SHP77 (cell line): ENCODE measurements at places on chromosomes 2 and 18.
A peak's percentile ranks its signal among the peaks of the same experiment; 100 is the strongest.

- no peak for DNase-seq
These were observed 85.9 kb upstream of the SP3 start for GRCh38 chr2:174051068-174051467.

DNA sequence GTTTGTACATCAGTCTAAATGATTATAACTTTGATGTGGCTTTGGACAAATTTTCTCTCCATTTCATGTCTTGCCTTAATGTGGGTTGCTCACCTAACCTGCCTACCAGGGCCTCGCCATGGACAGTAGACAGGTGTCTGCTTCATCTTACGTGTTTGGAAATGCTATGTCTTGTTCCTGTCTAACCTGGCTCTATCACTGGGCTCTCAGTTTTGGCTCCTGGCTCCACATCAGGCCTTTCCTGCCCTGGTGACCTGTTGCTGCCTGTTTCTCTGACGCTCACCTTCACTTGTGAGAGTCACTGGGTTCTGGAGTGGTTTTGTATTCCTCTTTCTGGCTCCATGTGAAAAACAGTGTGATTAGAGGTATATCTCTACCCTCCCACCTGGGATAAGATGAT lies 65.9 kb downstream of the PHLPP1 start:
- no peak for DNase-seq

DNA sequence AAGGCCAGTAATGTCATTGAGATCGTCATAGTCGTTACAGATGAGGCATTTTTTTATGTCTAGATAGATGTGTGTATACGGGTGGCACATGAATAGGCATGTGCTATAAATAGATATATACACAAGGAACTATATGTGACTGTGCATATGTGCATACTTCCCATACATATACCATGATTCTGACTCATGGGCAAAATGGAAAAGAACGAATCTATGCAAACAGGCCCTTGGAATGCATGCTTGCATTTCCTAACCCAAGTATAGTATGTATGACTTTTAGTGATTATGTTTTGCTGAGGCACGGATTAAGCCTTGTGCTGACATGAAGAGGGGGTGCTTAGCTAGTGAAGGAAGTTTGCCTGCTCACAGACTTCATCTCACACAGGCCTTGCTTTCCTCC lies 111.7 kb downstream of the BCL11A start:
- DNase-seq, result no peak

- peak; percentile 8 for DNase-seq
These were observed 203.3 kb downstream of the TCF4 start for GRCh38 chr18:55384551-55385275.

DNA sequence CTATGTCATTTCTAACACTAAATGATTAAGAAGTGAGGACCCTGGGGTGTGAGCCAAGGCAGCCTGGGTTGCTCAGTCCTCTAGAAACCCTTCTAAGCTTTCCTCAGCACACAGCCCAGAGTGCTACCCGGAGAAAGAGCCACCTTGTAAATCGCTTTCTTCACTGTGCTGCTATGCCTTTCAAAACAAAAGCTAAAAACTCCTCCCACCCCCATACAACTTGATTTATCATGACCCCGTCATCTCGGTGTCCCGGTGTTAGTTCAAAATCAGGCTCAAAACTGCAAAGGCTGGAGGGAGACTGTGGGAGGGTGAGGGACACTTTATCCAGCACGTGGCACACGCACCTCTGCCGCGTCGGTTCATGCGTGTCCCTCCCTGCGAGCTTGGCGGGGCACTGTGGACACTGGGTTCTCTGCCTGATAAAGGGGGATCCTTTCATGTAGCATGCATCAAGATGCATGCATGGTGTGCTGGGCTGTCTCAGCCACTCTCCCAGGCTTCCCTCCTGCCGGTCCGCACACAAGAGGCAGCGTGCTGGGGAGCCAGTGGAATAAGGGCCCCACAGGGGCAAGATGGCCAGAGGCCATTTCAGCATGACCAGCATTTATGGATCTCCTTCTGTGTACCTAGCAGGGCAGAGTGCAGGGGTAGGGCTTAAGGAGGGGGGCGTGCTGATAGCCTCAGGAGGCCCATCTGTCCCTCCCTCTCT lies 170.4 kb downstream of the SMAD7 start:
- no peak for DNase-seq

DNA sequence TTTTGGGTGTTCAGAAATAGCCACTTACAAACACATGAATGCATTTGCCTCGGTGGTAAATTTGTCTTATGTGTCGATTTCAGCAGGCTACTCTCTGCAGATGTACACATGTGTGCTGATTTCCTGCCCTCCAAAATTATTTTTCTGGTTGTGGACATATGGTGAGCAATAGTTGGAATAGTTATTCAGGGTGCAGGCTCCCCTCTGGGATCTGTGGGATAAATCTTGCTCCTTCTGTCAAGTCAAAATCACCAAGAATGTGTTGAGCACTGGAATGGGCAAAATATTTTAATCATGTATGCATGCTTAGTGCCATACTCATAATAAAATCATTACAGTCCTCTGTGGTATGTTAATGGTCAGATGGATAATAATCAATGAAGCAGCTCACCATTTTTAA lies 684.5 kb downstream of the BCL11A start:
- no peak for DNase-seq

- DNase-seq, result no peak
These were observed 69.6 kb downstream of the PHLPP1 start for GRCh38 chr18:62784966-62785413.

- no peak for DNase-seq
These were observed 34.9 kb upstream of the DYNC1I2 start for GRCh38 chr2:171652416-171652785.

- peak; percentile 50 for DNase-seq
These were observed 2.1 kb upstream of the TRIB2 start for GRCh38 chr2:12714391-12715221.

DNA sequence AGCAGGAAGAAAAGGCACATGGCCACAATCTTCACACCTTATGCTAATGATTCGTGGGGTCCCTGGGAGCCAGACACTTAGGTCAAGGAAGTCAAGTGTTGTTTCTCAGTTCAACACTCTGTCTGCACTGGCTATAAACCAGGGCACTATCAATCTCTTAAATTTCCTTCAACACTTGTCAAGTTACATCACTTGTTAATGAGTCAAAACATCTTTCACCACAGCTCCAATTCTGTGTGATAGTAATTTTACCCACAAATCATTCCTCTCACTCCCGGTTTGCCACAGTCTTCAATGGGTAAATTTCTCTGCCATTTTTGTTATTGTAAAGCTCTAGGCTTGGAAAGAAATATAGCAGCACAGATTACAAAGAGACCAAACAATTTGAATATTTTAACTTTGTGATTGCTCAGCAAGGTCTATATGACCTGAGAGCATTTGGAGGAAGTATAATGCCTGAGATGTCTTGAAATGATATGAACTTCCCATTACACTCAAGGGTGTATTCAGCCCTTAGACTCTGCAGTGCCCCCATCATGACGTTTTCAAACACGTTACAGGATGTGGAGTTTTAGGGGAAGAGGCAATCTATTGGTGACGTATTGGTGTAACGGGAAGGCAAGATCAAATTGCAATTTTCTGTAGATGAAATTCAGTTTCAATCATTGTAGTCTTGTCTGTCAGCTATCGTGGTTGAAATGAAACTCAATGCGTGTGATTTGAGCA lies 78.7 kb downstream of the ICOS start:
- DNase-seq, result no peak

DNA sequence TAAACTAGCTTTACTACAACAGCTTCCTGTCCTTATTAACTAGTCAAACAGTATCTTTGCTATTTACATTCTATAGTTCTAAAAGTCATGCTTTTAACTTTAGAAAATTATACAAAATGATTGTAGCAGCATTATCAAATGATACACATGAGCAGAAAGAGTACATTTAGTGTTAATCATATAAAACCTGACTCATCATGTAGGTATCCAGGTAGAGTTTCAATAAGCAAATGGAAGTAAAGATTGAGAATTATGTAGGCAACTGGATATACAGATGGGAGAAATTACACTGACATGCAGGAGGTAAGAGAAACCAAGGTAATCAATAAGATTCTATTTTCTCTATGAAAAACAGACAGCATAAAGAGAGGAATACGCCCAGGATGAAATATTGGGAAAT lies 33.8 kb downstream of the TRIP12 start:
- no peak for DNase-seq

GRCh38 chr2:45134014-45134413 lies 124.8 kb upstream of the SIX2 start:
- no peak for DNase-seq

GRCh38 chr18:78901923-78902794 lies 77.5 kb upstream of the SALL3 start:
- DNase-seq, result no peak

- no peak for DNase-seq
These were observed 32.1 kb upstream of the SP3 start for GRCh38 chr2:173997269-173997668.

DNA sequence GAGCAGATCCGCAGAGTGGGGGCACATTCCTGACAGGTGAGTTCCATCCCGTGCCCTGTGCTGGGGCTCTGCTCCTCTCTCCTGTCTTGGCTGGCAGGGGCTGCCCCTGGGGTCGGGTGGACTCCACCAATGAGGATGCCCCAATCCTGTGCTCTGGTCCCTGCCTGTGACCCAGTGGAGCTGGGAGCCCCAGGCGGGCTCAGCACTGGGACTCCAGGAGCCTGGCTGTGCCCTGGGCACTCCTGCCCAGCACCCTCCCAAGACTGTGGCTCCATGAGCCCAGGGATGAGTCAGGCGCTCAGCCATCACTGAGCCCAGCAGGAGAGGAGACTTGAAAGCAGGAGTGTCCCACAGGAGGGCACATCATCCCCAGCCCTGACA lies 53.9 kb downstream of the MBP start:
- no peak for DNase-seq

DNA sequence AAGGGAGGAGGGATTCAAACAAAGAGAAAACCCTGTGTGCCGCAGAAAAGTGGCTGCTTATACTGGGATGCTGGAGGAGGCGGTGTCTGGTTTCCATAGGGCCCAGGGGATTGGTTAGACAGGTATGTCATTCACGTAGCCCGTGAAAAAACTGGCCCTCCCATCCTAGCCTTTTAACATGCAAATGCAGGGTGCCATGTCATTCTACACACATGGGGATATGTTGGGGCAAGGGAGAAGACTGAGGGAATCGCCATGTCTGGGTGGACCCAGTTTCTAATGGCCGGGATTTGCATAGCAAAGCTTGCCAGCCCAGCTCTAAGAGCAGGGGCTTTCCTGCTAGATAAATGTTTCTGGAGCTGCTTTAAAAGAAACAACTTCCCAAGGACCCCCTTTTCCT lies 8.2 kb upstream of the RNU2-63P start:
- DNase-seq, result no peak

DNA sequence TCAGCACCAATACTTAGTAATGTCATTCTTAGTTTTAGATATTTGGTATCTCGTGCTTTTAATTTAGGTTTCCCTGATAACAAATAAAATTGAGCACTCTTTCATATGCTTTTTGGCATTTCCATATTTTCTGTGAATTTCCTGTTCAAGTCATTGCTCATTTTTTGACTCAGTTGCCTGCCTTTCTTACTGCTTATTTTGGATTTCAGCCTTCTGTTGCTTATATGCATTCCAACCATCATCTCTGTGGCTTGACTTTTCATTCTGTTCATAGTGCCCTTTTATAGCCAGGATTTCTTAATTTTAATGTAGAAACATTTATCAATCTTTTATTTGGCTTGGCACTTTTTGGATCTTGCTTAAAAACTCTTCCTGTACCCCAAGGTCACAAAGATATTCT lies 14.5 kb upstream of the KIF3C start:
- DNase-seq, result no peak
